Cardiac septum (tissue), 1 donor: ENCODE measurements at places on chromosomes 1 and 21. TPM values are rescaled to one million over a fixed set of nuclear protein-coding genes. Genes with fewer than 3 reads are reported as not detected.

HIPK1 gene
- 63.5 TPM for total RNA-seq

LENEP gene
- total RNA-seq: not detected

TFF3 gene
- 4.8 TPM for total RNA-seq

GPR52 gene
- total RNA-seq: 4.3 TPM

CD5L gene
- total RNA-seq: not detected

ATP6V1G3 gene
- not detected for total RNA-seq

GBP6 gene
- total RNA-seq: not detected

KCNC4 gene
- total RNA-seq: 16.6 TPM

PLA2G2C gene
- not detected for total RNA-seq

SMIM11 gene
- 23.8 TPM for total RNA-seq

ZSWIM5 gene
- 1.5 TPM for total RNA-seq

LRRC53 gene
- not detected for total RNA-seq

GRHL3 gene
- not detected for total RNA-seq

SPRR1B gene
- not detected for total RNA-seq

SLC35F3 gene
- not detected for total RNA-seq

GNG5 gene
- total RNA-seq: 133 TPM

CRABP2 gene
- total RNA-seq: 3.7 TPM
